ENCODE measurements at places on chromosomes 1 and 21.
A peak's percentile ranks its signal among the peaks of the same experiment; 100 is the strongest.

GRCh38 chr1:33335020-33335419 lies 14.1 kb upstream of the A3GALT2 start:
- no peak for DNase-seq

GRCh38 chr1:57966340-57966739 lies 542.5 kb upstream of the DAB1 start:
- no peak for DNase-seq

DNA sequence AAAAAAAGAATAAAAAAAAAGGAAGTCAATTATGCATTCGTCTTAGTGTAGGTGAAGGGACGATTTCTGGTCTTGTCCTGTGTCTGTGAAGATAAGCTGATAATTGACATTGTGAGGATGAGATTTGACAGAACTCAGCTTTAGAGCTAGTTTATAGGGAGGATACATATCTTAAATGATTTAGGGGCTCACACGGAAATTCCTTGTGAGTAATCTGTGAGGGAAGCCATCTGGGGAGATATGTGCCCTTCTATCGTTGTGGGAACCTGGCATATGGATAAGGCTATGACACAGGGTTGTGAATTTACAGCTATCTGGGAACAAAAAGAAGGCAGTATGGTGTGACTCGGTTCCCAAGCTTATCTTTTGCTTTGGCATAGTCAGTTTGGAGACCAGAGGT lies 71.1 kb downstream of the RABGAP1L start:
- DNase-seq, result no peak

DNA sequence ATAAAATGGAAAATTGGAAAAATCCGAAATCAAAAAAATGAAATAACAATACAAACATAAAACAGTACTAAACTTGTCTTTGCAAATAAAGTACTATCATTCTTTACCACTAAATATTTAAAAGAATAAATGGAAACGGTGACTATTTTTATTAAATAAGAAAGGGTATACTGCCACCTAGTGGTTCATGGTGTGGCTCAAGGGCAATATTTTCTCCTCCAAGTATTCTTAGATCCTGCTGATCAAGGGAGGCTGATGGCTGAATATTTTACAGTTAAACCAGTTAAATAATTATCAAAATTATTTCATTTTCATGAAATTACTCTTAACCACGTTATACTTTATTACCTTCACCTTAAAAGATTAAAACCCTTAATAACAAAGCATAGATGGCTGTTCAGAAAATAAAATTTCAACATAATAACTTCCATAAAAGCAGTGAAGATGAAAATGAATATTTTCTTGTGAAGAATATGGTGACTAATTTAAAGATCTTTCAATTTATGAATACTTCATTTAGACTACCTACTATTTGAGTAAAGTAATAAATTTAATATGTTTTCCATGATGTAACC lies 1793.9 kb downstream of the NCAM2 start:
- no peak for DNase-seq

DNA sequence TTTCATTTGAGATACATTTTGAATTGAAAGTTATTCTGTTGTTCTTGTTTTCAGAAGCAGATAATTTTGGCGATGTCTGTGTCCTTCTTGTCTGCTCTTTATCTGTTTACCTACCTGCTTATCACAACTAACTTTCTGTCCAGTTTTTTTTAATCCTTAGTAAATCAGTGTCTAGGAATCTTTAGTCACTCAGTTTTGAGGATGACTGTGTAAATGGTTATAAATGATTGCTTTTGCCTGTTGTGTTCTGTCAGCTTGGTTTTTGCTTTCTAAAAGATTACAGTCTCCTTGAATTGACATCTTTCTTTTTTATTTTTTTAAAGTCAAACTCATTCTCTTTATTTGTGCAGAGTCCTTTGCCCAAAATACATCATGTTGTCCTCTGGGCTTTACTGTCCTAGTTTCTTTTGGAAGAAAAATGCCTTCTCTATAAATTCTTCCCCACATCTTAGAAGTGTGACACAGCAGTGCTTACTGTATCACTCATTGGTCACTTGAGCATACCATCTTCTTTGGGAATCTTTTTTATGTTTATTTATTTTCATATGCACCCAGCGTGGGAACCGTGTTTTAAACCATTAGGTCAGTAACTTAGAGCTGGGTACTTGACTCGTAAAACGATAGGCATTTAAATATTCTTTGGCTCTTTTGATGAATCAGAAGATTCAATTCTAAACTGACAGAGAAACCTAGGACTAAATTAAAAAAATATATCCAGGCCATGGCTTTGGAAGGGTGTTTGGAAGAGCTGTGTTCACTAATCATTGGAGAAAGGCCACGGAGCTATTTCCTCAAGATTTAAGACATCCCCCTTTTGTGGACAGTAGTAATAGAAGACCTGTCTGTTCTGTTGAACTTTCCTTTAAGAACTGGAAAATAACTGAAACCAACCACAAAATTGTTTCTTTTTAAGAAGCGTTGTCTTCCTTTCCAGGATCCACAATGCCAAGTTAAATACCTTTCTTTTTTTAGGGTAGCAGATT lies 20.9 kb downstream of the LAMC1 start:
- DNase-seq, result no peak

GRCh38 chr1:202093858-202094257 lies 28.9 kb upstream of the GPR37L1 start:
- DNase-seq, result no peak

DNA sequence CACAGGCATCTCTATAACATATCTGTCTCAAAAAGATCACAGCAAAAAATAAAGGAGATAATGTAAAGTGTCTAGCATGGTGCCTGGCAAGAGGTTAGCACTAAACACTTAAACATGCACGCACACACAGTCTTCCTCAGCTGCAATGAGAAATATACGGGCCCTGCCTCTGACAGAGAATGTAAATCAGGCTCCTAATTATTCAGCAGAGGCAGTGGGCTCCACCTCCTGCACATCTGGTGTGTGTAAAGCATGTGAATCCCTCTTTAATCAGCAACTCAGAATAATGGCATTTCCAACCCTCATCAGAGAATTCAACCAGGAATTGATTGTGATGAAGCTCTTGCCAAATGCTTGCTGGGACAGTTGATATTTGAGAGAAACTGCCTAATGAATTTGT lies 85.6 kb upstream of the KCNA3 start:
- DNase-seq, result no peak

DNA sequence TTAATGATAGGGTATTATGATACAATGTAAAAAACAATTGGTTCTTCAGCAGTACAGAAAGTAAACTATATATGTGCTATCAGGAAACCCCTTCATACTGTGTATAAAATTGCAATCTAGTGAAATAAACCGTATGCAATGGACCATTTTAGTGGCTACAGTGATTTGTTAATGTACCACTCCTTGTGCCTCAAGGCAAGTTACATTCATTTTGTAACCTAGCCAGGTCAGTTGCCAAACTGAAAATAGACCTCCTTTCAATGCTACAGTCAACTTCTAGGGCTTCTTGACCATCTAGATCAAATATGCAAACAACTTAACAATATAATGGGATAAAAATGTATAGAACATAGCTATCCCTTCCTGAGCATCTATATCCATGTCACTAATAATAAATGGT lies 52.0 kb upstream of the RAVER2 start:
- no peak for DNase-seq

DNA sequence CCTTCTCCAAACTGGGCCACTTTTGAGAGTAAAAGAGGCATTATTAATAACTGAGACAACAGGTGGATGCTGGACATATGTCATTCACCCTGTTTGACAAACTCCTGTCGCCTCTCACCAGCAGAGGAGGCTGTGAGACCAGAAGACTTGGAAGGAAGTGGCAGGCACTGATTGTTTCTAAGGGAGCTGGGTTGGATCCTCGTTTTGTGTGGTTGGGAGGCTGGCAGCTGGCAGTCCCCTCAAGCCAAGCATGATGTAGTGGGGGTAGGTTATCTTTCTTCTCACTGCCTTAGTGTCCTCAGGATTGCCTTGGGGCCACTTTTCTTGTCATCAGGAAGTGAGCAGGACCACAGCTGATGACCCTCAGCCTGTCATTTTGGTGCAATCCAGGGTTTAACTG lies 86.5 kb upstream of the KCNJ15 start:
- no peak for DNase-seq

GRCh38 chr1:159247266-159247665 lies 42.6 kb downstream of the ACKR1 start:
- no peak for DNase-seq

- DNase-seq, result no peak
These were observed 12.1 kb downstream of the EPHA10 start for GRCh38 chr1:37752583-37753471.

DNA sequence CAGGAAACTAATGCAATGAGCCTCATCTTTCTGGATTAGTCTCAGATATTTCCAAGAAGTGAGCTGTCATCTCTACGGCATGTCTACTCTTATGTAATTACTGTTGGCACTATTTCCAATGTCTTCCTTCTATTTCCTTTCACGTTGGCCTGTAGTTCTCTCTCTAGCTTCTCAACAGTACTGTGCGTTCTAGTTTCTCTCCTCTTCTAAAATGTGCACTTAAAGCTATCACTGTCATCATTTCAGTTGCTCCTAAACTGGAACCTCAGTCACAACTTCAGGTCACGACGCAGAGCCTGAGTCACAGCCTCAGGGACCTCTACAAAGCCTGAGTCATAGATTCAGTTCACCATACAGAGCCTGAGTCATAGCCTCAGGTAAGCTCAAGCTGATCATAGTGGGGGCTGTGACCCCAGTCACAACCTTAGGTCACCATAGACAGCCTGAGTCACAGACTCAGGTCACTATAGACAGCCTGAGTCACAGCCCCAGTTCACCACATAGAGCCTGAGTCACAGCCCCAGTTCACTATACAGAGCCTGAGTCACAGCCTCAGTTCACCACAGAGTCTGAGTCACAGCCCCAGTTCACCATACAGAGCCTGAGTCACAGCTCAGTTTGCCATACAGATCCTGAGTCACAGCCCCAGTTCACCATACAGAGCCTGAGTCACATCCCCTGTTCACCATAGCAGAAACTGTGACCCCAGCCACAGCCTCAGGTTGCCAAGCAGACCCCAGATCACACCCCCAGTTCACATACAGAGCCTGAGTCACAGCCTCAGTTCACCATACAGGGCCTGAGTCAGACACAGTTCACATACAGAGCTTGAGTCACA lies 13.0 kb downstream of the WNT9A start:
- peak; percentile 4 for DNase-seq

DNA sequence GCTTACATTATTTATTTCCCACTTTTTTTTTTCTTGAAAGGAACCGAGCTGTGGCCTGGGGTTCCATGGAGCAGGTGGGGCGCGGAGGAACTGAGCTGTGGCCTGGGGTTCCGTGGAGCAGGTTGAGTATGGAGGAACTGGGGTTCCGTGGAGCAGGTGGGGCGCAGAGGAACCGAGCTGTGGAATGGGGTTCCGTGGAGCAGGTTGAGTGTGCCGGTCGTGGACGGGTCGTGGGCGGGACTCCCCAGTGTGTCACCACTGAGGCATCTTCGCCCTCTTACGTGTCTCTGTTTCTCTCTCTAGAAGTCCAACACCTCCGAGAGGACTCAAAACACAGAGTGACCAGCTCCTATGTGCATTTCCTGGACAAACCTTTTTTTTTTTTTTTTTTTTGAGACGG lies 1.2 kb upstream of the SCNN1D start:
- no peak for DNase-seq

DNA sequence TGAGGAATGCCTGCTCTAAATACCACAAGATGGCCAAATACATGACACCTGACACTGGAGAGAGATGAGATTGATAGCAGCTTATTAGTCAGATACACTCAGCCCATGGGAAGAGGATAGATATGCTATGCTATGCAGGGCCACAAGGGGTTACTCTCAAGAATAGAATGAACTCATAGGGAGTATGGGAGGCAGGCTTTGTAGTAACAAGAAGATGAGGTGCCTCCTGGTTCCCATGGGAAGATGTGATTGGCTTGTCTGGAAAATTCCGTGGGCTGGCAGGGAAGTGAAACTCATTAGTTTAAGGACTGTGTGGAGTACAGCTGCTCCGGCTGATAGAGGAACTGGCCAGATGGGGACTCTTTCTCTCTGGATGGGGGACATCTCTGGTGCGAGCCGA lies 16.5 kb downstream of the CCDC30 start:
- DNase-seq, result no peak

DNA sequence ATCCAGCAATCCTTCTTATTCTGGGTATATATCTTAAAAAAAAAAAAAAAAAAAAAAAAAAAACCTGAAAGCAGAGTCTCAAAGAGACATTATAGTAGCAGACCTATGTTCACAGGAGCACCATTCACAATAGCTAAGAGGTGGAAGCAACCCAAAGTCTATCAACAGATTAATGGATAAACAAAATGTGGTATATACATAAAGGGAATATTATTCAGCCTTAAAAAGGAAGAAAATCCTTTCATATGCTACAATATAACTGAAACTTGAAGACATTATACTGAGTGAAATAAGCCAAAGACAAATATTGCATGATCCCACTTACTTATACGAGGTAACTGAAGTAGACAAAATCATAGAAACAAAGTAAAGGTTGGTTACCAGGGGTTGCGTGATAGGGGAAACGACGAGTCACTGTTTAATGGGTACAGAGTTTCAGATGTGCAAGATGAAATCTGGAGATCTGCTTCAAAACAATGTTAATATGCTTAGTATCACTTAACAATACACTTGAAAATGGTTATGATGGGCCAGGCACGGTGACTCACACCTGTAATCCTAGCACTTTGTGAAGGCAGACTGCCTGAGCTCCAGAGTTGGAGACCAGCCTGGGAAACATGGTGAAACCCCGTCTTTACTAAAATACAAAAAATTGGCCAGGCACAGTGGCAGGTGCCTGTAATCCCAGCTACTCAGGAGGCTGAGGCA lies 29.5 kb downstream of the PIK3R3 start:
- no peak for DNase-seq

GRCh38 chr1:234175363-234175762 lies 197.9 kb upstream of the COA6 start:
- no peak for DNase-seq

DNA sequence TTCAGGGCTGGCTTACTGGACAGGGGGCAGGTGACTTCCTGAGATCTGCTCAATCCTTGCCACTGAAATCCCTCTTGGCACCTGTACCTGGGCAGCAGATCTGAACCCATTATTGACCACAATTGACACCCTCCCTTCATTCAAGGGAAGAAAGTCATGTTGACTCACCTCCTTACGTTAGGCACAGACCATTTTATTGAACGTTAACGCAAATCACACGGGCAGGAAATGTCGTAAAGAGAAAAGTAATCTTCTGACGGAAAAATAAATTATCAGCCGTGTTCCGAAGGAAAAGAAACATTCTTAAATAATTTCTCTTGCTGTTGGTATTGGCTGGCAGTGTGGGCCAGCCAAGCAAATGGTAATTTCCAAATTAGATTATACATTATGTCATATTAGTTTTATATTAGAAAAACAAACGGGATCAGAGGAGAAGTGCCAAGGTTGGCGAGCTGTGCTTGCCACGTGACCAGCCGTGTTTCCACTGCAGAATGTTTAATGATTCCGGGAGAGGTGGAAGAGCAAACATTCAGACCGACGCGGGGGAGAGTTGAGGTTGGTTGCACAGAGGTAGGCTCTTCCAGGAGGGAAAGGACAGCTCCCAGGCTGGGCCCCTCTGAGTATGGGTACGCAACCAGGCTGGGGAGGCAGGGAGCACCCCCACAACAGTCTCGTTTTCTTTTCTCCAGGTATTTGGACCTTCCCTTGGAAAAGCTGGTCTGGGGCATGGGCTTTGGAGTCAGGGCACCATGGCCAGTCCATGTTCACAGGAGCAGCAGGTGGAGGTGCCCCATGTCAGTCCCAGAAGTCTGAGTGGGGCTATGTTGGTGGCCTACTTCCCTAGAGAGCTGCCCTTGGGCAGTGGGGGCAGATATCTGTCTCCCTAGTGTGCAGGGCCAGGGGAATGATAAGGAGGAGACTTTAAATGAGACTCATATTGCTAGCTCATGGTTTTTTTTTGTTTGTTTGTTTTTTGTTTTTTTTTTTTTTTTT lies 121.1 kb downstream of the FOXD2 start:
- no peak for DNase-seq

- no peak for DNase-seq
These were observed 165.8 kb downstream of the LYPLAL1 start for GRCh38 chr1:219339466-219339865.

Measured in stimulated activated CD8-positive, alpha-beta memory T cell treated with anti-CD3 and anti-CD28 coated beads, Interleukin-7, amount 100 ng/mL, for 1 hour (primary cell).